Activated CD4-positive, alpha-beta T cell treated with anti-CD3 and anti-CD28 coated beads, Interleukin-2, amount 10 ng/mL, durations not matched to agents 7 days and 5 days (primary cell): ENCODE measurements at places on chromosomes 5 and 9. TPM values are rescaled to one million over a fixed set of nuclear protein-coding genes. Genes with fewer than 3 reads are reported as not detected.

The RASGRF2 gene
- total RNA-seq, result 7.5 TPM

The SOX30 gene
- total RNA-seq, result not detected

The FOXD4L4 gene
- total RNA-seq, result 0.19 TPM

The TIMD4 gene
- total RNA-seq, result 1.2 TPM

The PTPN3 gene
- not detected for total RNA-seq

The HMMR gene
- total RNA-seq, result 77.8 TPM

The TMEM38B gene
- 8.7 TPM for total RNA-seq

The ADAMTS2 gene
- total RNA-seq, result not detected

The FGD3 gene
- total RNA-seq, result 148 TPM

The BTNL3 gene
- total RNA-seq, result not detected

The GLDC gene
- total RNA-seq, result 0.69 TPM

The LCN9 gene
- total RNA-seq, result not detected
